ENCODE measurements at places on chromosomes 16 and 17.

DNA sequence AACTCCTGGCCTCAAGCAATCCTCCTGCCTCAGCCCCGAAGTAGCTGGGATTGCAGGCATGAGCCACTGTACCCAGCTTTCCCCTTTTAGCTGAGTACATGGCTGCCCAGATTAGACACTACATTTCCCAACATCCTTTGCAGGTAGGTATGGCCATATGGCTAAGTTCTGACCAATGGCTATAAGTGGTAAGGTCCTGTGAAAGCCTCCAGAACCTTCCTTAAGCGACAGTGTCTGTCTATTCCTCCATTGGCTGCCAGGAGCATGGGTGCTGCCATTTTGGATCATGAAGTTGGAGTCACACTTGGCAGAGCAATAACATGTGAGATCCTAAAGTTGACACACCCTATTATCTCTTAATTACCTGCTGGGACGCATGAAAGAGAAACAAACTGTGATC, 24.4 kb upstream of the CRHR1 start:
- DNase-seq, result peak; percentile 38

- no peak for DNase-seq
Measured at GRCh38 chr17:41442739-41443138, 2.0 kb upstream of the KRT38 start.

GRCh38 chr17:78675836-78676235, 98.6 kb upstream of the DNAH17 start:
- no peak for DNase-seq

- no peak for DNase-seq
Measured at GRCh38 chr17:42894283-42895184, 6.1 kb upstream of the G6PC1 start.

DNA sequence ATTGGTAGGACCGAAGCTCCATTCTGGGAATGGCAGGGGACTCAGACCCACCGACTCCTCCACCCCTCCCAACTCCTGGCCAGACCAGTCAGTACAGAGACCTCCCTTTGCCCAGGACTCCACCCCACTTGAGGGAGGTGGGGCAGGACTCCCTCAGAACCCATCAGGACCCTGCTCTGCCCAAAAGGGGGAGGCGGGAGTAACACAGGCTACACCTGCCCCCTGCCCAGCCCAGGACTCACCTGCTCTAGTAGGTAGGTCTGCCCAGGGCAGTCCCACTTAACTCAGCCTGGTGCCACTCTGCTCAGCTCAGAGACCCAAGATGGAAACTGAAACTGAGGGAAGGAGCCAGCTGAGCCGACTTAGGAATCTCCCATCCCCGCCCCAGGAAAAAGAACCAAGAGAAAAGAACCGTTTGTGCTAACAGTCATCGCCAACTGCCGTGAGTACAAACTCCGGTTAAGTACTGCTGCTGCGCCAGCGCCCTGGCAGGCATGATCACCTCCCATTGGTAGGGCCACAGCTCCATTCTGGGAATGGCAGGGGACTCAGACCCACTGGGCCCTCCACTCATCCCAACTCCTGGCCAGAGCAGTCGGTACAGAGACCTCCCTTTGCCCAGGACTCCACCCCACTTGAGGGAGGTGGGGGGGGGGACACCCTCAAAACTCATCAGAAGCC, 503 bp downstream of the DHX58 start:
- DNase-seq, result no peak

- no peak for DNase-seq
Measured at GRCh38 chr17:13544292-13544691, 57.4 kb downstream of the HS3ST3A1 start.

GRCh38 chr16:7748522-7748921, 415.9 kb downstream of the RBFOX1 start:
- no peak for DNase-seq

DNA sequence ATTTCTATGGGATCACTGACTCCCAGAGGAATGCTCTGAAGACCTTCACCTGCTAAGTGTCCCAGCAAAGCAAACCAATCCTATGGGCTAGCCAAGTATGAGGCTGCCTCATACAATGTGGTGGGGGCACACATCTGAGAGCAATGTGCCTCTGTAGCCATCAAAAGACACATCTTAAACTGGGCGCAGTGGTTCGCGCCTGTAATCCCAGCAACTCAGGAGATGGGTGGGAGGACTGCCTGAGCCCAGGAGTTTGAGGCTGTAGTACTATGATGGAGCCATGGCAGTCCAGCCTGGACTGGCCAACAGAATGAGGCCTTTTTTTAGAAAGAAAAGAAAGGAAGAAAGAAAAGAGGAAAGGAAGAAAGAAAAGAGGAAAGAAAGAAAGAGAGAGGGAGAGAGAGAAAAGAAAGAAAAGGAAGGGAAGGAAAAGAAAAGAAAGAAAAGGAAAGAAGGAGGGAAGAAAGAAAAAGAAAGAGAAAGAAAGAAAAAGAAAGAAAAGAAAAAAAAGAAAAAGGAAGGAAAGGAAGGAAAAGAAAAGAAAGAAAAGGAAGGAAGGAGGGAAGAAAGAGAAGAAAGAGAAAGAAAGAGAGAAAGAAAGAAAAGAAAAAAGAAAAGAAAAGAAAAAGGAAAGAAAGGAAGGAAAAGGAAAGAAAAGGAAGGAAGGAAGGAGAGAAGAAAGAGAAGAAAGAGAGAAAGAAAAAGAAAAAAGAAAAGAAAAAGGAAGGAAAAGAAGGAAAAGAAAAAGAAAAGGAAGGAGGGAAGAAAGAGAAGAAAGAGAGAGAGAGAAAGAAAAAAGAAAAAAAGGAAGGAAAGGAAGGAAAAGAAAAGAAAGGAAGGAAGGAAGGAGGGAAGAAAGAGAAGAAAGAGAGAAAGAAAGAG, 430.3 kb downstream of the SLC39A11 start:
- DNase-seq, result no peak

GRCh38 chr16:66923247-66923731, 2.0 kb downstream of the RRAD start:
- no peak for DNase-seq

DNA sequence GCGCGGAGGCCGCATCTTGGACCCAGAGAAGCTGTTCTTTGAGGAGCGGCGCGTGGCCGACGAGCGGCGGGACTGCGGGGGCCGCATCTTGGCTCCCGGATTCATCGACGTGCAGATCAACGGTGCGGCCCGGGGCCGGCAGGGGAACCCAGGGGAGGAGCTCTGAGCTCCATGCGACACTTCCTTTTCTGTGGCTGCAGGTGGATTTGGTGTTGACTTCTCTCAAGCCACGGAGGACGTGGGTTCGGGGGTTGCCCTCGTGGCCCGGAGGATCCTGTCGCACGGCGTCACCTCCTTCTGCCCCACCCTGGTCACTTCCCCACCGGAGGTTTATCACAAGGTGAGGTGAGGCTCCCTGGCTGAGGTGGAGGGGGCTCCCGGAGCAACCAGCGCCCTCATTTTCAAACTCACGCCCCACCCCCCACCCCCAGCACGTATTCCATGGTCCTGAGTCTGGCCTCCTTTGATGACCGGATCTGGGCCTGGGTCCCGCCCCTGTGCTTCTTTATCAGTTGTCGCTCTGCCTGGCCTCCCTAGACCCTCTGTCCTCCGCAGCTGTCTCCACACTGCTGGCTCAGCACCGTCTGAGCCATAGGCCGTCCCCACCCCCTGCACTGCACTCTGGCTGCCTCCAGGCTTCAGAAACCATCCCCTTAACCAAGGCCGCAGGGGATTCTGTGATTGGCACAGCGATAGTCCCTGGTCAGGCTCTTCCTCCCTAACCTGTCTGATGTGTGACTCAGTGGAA, 787 bp downstream of the AMDHD2 start:
- DNase-seq, result peak; percentile 75

DNA sequence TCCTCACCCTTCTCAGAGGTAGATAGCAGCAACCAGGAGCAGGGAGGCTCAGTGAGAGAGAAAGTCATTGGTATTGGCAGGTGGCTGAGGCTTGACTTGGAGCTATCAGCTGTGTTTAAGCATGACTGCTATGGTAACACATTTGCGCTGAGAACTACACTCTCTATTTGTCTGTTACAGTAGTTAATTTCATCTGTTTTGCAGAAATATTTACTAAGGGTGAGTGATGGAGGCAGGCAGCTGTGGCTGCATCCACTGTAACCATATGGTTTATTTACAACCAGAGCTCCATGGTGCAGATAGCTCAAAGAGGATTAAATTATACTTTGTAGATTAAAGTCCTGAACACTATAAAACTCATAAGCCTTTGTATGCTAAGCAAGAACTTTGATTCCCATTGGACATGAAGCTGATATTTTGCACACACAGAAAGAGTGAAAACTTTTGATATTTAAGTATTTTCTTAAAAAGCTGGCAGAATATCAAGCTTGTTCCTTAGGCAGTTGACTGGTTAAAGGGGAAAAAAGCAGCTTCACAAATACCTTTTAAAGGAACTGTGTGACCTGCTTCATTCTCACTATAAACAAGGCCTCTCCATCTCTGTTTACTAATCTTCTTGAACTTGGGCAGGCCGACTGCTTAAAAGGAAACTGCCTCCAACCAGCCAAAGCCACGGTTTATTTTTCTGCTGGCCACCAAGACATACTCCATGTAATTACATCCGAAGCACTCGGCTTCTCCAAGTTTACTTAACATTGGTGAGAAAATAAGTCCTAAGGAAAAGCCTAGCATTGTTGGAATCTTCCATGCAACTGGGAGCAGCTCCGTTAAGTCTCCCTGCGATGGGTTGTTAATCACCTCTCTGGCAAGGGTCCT, 299.8 kb upstream of the ZFHX3 start:
- DNase-seq, result no peak

- no peak for DNase-seq
Measured at GRCh38 chr17:18016426-18016825, 22.5 kb downstream of the ATPAF2 start.

DNA sequence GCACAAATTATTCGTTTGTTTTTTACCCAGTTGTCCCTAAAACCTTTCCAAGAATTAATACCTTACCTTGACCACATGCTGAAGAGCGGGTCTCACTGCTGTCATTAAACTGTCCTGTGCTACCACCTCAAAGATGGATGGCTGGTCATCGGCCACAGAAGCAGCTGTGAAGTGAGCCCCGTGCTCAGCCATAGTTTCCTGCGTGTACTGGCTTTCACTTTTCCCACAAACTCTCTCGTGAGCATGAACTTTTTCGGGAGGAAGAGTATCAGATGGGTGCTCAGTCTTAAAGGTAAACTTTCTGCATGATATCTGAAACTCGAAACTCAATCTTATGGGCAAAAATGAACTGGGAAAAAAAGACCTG, 558 bp downstream of the PEX12 start:
- DNase-seq, result no peak

DNA sequence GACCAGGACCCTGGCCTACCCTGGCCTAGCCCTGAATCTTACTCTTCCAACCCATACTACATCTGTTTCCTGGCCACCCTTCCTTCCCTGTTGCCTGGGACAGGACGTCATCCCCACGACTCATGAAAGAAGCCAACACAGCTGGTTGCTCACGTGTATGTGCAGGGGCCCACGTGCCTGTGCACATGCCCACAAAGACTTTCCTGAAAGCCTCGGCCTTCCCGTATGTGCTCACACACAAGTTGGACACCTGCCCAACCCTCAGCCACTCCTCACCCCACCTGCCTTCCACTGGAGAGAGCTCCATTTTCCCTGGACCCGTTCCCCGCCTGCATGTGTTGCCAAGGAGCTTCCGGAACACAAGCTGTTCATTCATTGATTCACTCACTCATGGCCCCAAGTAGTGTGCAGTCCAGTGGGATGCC, 7.0 kb downstream of the PLXDC1 start:
- DNase-seq, result no peak

- DNase-seq, result no peak
Measured at GRCh38 chr17:79952265-79952877, 83.3 kb downstream of the TBC1D16 start.

DNA sequence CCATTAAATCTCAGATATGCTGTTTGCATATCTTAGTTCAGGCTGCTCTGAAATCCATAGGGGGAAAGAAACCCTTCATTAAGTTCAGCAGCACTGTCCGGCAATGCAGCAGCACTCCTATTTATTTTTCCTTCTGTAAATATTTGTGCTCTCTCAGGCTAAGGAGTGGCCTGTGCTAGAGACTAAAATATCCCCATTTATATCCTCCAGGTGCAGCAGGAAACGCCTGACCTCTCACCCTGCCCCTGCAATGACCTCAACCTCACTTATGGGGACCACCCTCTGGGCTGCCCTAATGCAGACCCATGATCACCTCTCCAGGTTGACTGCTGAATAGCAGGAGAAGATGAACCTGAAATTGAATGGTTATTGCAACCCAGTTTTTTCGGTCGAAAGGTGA, 165.0 kb upstream of the ELAC2 start:
- DNase-seq, result no peak

- DNase-seq, result no peak
Measured at GRCh38 chr16:74909665-74910064, 75.3 kb downstream of the WDR59 start.

GRCh38 chr17:67628580-67629013, 89.1 kb upstream of the NOL11 start:
- peak; percentile 72 for DNase-seq

GRCh38 chr16:47069841-47070584, 73.7 kb downstream of the NETO2 start:
- no peak for DNase-seq

- DNase-seq, result no peak
Measured at GRCh38 chr17:19567216-19568015, 33.8 kb downstream of the SLC47A1 start.

DNA sequence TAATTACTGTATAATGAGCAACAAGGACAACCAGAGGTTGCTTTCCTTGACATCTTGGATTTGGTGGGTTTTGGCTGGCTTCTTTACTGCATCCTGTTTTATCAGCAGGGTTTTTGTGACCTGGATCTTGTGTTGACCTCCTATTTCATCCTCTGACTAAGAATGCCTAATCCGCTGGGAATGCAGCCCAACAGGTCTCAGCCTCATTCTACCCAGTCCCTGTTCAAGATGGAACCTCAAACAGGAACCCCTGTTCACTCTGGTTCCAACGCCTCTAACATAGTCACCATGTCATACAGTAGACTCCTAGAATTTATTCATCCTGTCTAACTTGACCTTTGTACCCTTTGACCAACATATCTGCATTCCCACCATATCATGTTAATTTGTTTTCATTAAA, 183.8 kb upstream of the SOX9 start:
- no peak for DNase-seq

GRCh38 chr17:80443916-80444643, 29.1 kb downstream of the ENDOV start:
- no peak for DNase-seq

- DNase-seq, result peak; percentile 73
Measured at GRCh38 chr16:85245307-85246172, 133.3 kb upstream of the CIBAR2 start.

Data from GM13977 (cell line).